ENCODE measurements at places on chromosomes 4 and X. TPM values are rescaled to one million over a fixed set of nuclear protein-coding genes. Genes with fewer than 3 reads are reported as not detected.
A peak's percentile ranks its signal among the peaks of the same experiment; 100 is the strongest.

GRCh38 chr4:1403591-1404572, 2.4 kb downstream of the NKX1-1 start:
- no peak overlapping the region for H3K4me3 ChIP-seq
- no peaks in the 10 kb centered on the region for H3K4me1 ChIP-seq
- H3K27ac ChIP-seq = no peak overlapping the region
- no peaks in the 10 kb centered on the region for H3K36me3 ChIP-seq
- peaks cover 9% of the 10 kb centered on the region for H3K27me3 ChIP-seq
- DNase-seq = no peak

DNA sequence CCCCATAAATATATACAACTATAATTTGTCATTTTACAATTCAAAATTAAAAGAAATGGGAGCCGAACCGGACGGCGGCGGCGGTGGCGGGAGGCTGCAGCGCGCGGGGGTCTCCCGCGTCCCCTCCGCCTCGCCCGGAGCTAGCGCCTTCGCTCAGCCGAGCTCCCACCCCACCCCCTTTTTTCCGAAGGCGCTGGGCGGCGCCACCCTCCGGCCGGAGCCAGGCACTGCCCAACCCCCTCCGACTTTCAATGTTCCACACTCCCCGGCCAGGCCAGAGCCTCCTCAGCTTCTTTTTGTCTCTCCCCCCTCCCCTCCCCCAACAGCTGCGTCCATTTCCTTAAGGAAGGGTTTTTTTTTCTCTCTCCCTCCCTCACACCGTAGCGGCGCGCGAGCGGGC, 214.1 kb upstream of the GEMIN8 start:
- no peaks in the 10 kb centered on the region for H3K4me1 ChIP-seq
- no peaks in the 10 kb centered on the region for H3K36me3 ChIP-seq

DNA sequence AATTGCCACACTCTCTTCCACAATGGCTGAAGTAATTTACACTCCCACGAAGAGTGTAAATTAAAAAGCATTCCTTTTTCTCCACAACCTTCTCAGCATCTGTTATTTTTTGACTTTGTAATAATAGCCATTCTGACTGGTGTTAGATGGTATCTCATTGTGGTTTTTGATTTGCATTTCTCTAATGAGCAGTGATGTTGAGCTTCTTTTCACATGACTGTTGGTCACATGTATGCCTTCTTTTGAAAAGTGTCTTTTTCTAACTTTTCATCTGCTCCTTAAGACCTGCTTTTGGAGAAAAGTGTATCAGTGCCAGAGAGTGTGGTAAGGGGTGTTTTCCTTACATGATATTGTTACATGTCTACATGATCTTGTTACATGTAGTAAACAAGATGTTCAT, 25.7 kb downstream of the GUCY1A1 start:
- H3K27me3 ChIP-seq = no peaks in the 10 kb centered on the region
- no peaks in the 10 kb centered on the region for H3K4me1 ChIP-seq
- H3K4me3 ChIP-seq = no peak overlapping the region
- no peak overlapping the region for H3K27ac ChIP-seq
- H3K36me3 ChIP-seq = no peaks in the 10 kb centered on the region
- DNase-seq = no peak

DNA sequence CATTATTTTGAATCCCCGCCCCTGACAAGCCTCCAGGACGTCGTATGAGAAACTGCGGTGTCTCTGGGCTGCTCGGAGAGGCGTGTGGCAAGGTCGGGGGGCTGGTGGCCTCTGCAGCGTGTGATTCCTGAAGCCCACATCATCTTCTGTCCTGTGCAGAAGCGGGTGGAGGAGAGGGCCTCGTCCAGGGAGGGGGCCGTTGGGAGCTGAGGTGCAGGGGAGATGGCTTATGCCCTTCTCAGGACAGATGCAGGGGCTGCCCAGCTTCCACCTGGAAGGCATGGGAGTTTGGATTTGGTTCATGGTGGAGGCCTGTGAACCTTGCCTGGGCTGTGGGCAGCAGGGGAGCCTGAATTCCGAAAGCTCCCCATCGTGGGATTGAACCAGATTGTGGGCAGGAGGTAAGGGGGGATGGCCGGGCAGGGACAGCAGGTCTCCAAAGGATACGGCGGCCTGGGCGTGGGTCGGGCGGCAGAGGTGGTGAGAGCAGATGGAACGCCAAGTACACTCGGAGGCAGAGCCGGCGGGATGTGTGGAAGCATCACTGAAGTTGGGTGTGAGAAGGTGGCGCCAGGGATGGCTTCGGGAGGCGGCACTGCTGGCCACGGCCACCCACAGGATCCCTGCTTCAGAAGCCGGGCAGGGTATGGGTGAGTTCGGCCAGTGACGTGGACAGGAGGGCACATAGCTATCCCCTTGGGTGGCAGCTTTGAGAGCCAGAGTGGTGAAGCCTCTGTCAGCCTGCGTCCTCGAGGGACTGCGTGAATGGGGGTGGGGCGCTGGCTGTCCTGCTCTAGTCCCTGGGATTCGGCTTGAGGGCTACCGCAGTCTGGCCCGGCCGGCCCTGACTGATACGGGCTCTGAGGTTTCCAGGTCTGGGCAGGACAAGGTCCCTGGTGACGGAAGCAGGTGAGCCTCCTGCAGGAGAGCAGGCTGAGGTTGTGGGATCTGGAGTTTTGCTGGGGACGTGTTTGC, 76.3 kb upstream of the ADRA2C start:
- H3K4me1 ChIP-seq = no peaks in the 10 kb centered on the region
- H3K27ac ChIP-seq = no peak overlapping the region
- no peak for DNase-seq
- H3K4me3 ChIP-seq = no peak overlapping the region
- H3K36me3 ChIP-seq = no peaks in the 10 kb centered on the region

DNA sequence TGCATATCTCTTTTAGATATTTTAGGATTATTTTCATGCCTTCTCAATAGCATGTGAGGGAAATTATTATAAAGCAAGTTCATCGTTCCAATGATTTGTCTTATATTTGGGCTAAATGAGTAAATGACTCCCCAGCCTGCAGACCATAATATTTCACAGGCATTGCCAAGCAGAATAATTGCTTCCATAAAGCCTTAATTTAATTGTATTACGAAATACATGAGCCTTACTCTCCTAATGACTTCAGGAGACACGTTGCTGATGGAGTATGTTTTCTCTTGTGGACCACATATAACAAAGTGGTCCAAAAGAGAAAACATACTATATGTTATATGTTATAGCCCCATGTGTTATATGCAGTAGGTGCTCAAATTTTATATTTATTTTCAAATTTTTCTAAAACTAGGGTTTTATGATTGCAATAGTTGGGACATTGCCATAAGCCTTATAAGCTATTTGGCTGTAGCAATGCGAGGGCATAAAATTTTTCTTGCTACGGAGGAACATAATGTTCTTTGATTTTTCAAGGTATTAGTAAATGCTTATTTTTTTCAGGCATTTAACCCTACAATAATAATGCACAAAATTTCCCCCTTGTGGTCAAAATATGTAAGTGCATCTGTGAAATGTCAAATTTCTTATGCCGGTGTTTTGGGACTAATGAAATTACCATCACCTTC, 26.2 kb upstream of the TMPRSS11D start:
- no peaks in the 10 kb centered on the region for H3K27me3 ChIP-seq
- no peaks in the 10 kb centered on the region for H3K36me3 ChIP-seq
- no peaks in the 10 kb centered on the region for H3K4me1 ChIP-seq
- H3K27ac ChIP-seq = no peak overlapping the region
- peak; percentile 18 for DNase-seq
- no peak overlapping the region for H3K4me3 ChIP-seq

DNA sequence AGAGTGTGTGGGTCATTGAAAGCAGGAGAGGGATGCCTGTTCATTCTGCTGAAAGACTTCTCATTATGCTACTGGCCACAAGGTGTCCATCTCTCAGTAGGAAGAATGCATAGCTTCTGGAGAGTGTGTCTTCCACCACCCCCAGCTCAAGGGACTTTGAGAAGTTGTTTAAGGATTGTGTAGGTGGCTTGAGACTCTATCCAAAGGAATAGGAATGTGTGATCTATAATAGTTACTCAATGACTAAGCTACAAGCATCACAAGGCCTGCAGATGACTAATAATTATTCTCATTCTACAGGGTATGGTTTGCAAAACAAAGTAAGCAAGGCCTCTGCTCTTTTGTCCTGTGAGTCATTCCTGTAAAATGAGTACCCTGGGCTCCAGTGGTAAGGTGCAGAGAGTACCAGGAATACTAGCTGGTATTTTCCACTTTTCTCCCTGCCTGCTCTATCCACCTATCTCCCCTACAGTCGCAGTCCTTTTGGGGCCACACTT, 279.8 kb upstream of the BOD1L1 start:
- H3K36me3 ChIP-seq = no peaks in the 10 kb centered on the region
- H3K4me1 ChIP-seq = no peaks in the 10 kb centered on the region
- no peaks in the 10 kb centered on the region for H3K27me3 ChIP-seq
- no peak overlapping the region for H3K4me3 ChIP-seq
- DNase-seq = no peak
- no peak overlapping the region for H3K27ac ChIP-seq

The ADAMTS3 gene
- total RNA-seq = not detected

The PDZD4 gene
- total RNA-seq = 10.5 TPM

The MAGEC1 gene
- total RNA-seq = not detected

Data from naive thymus-derived CD4-positive, alpha-beta T cell (primary cell).